Left cardiac atrium (tissue), 4 donors: ENCODE measurements at places on chromosomes 4 and X. TPM values are rescaled to one million over a fixed set of nuclear protein-coding genes. Genes with fewer than 3 reads are reported as not detected.

Gene BTC
- total RNA-seq: 0.29 TPM

Gene TCEAL6
- total RNA-seq: not detected

Gene EFHC2
- 5.1 TPM for total RNA-seq

Gene DCAF4L1
- total RNA-seq: 0.37 TPM

Gene MAGEB6
- not detected for total RNA-seq

Gene MSX1
- 4.5 TPM for total RNA-seq

Gene TRIML1
- not detected for total RNA-seq

Gene TRIM60
- total RNA-seq: not detected

Gene GYG2
- 24.8 TPM for total RNA-seq

Gene TSC22D3
- total RNA-seq: 56.2 TPM

Gene DMD
- total RNA-seq: 137 TPM

Gene CDKL5
- total RNA-seq: 8.3 TPM

Gene BST1
- total RNA-seq: 8.7 TPM

Gene ARMCX2
- total RNA-seq: 35.9 TPM

Gene IQCM
- not detected for total RNA-seq

Gene STOX2
- 9.1 TPM for total RNA-seq

Gene GABRB1
- 4.4 TPM for total RNA-seq

Gene POF1B
- 19.5 TPM for total RNA-seq

Gene CSAG1
- total RNA-seq: not detected

Gene GLRA3
- not detected for total RNA-seq

Gene VCX
- total RNA-seq: not detected

Gene PDLIM3
- 692 TPM for total RNA-seq

Gene TCP11X2
- total RNA-seq: not detected

Gene OFD1
- total RNA-seq: 9.3 TPM

Gene MAGEC1
- not detected for total RNA-seq

Gene GPAT3
- 39.0 TPM for total RNA-seq

Gene BEX2
- total RNA-seq: 8.4 TPM
